ENCODE measurements at places on chromosomes 2 and 18. TPM values are rescaled to one million over a fixed set of nuclear protein-coding genes. Genes with fewer than 3 reads are reported as not detected.

Gene CHAC2
- total RNA-seq: 20.1 TPM

- no peak for DNase-seq
Measured at GRCh38 chr2:239818531-239819011, 206.6 kb downstream of the NDUFA10 start.

DNA sequence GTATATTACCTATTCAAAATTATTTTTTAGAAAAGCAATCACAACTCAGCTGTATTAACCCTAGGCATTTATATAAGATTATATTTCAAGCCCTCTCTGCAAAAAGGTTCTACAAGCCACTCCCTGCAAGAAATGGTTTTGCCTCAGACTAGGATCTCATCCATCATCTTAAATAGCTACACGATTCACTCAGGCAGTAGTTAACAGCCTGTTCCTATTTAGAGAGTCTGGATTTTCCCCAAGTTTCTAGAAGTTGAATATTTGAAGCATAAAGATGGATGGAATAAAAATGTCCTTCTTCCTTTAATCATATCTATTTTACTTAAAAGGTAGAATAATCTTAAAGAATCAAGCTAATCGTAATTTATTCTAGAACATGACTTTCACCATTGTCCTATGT is 167.1 kb upstream of the STK17B start:
- DNase-seq: no peak

GRCh38 chr2:219985017-219985416 is 357.6 kb downstream of the SLC4A3 start:
- DNase-seq: no peak

- DNase-seq: no peak
Measured at GRCh38 chr2:67510745-67511144, 113.6 kb downstream of the ETAA1 start.
